ENCODE measurements at places on chromosomes 13 and 19. TPM values are rescaled to one million over a fixed set of nuclear protein-coding genes. Genes with fewer than 3 reads are reported as not detected.

- no peak for DNase-seq
These were observed 114.6 kb upstream of the VSTM2B start for GRCh38 chr19:29411113-29411581.

GRCh38 chr13:83100237-83100636 lies 782.0 kb downstream of the SLITRK1 start:
- no peak for DNase-seq

GRCh38 chr19:15419413-15420025 lies 731 bp upstream of the AKAP8L start:
- no peak for DNase-seq

DNA sequence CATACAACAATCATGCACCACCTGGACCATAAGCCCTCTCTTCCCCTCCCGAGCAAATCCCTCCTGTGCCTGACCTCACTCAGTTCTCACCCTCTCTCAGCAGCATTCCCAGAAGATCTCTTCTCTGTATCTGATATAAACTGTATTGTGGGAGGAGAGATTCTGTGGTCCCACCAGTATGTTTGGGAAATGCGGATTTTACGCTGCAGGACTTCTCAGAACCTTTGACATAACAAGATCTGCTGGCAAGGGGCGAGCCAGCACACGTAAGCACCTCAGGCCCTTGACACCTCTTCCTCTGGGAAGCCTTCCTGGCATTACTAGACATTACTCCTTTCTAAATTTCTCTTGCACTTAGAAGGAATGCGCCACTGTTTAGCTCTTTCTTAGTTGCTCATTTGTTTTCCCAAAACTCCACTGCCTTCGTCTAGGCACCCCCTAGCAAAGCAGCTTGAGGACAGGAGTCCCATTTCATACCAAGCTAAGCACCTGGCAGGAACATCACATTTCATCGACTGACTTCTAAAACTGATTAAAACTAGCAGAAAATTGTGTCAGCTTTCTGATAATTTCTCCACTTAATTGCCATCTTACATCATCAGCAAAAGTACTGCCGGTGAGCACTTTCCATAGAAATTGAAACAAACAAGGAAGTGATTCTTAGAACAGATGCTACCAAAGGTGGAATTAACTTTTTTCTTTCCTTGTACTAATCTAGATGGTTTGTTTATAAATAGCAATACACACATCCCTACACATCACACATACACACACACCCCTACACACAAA lies 63.2 kb downstream of the CCDC70 start:
- no peak for DNase-seq

VSTM2B gene
- total RNA-seq: not detected

- DNase-seq: peak; percentile 74
These were observed 11.1 kb downstream of the TEX101 start for GRCh38 chr19:43425567-43426392.

DNA sequence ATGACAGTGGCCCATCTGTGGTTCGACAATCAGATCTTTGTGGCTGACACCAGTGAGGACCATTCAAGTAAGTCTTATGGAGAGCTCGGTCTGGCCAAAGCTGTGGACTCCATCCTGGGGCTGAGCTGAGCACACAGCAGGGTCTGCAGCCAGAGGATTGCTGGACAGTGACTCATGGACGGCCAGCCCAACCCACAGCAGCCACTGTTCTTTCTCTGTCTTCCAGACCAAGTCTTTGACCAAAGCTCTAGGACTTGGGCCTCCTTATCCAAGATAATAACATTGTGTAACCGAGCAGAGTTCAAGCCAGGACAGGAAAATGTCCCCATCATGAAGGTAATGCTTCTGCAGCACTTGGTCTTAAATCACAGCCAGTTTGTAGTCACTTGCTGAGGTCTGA lies 12.4 kb downstream of the ATP12A start:
- no peak for DNase-seq

DNA sequence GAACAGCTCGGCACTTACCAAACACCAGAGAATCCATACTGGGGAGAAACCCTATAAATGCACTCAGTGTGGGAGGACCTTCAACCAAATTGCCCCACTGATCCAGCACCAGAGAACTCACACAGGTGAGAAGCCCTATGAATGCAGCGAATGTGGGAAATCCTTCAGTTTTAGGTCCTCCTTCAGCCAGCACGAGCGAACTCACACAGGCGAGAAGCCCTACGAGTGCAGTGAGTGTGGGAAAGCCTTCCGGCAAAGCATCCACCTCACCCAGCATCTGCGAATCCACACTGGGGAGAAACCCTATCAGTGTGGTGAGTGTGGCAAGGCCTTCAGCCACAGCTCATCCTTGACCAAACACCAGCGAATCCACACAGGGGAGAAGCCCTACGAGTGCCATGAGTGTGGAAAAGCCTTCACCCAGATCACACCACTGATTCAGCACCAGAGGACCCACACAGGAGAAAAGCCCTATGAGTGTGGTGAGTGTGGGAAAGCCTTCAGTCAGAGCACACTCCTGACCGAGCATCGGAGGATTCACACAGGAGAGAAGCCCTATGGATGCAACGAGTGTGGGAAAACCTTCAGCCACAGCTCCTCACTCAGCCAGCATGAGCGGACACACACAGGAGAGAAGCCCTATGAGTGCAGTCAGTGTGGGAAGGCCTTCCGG lies 8.3 kb downstream of the ZNF135 start:
- no peak for DNase-seq

PLIN5 gene
- 0.86 TPM for total RNA-seq

CEACAM8 gene
- not detected for total RNA-seq

- no peak for DNase-seq
These were observed 71.3 kb upstream of the POSTN start for GRCh38 chr13:37669845-37670244.

B9D2 gene
- total RNA-seq: 26.9 TPM

- DNase-seq: peak; percentile 41
These were observed 12.2 kb downstream of the CIC start for GRCh38 chr19:42281146-42281826.

DNA sequence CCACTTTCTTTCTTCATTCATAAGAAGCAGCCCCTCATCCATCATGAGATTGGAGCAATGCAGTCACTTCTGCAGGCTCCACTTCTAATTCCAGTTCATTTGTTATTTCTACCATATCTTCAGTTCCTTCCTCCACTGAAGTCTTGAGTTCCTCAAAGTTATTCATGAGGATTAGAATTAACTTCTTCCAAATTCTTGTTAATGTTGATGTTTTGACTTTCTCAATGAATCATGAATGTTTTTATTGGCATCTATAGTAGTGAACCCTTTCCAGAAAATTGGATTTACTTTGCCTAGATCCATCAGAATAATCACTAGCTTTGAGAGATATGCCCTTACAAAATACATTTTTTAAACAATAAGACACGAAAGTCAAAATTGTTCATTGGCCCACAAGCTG lies 2567.7 kb upstream of the PCDH20 start:
- no peak for DNase-seq

LILRA2 gene
- not detected for total RNA-seq

- DNase-seq: no peak
These were observed 14.1 kb upstream of the CCNA1 start for GRCh38 chr13:36418022-36418805.

- DNase-seq: no peak
These were observed 104.5 kb downstream of the PIBF1 start for GRCh38 chr13:72886272-72887067.

PTH2 gene
- not detected for total RNA-seq

KLK11 gene
- total RNA-seq: 138 TPM

- no peak for DNase-seq
These were observed 53.3 kb downstream of the RNF6 start for GRCh38 chr13:26168835-26169234.

DNA sequence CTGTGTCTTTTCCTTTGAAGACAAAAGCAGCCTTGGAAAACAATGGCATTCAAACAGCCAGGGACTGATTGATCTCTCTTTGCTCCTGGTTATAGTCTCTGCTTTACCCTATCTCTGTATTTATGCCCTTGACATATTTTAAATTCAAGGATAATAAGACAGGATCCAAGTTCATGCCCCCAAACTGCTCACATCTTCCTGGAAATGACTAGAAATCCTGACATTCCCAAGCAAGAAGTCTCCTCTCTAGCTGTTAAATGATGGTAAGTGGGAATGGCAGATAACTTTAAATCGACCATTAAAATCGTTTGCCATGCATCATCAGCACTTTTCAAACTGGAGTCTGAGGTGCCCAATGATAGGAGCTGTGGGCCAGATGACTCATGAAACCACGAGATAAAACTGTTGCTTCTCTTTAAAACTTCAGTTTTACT lies 435.6 kb downstream of the FOXO1 start:
- DNase-seq: no peak

- DNase-seq: no peak
These were observed 41.4 kb downstream of the DEDD2 start for GRCh38 chr19:42175952-42176648.

TMTC4 gene
- total RNA-seq: 23.3 TPM

DNA sequence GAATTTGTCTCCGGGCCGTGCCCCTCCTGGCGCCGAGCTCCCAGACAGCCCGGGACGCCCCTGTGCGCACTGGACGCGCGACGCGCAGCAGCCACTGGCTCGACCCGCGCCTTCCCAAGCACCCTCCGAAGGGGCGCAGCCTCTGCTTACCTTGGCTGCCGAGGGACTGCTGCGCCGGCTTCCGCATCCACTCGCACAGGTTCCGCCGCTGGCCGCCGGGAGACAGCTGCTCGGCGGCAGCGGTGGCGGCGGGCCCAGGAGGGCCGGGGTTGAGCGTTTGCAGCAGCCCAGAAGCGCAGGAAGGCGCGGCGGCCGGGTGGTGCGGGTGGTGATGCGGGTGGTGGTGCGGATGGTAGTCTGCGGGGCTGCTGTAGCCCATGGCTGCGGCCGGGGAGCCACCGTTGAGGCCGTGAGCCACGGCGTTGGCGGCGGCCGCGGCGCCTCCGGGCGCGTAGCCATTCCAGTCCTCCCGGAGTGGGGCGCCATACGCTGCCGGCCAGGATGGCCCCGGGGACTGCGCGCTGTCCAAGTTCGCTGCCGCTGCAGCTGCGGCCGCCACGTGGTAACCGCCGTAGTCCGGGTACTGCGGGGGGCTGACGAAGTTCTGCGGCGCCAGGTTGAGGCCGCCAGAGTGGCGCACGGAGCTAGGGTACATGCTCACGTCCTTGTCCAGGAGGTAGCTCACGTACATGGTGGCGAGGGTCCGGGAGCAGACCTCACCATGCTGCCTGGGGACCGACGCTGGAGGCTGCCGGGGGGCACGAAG lies 616 bp downstream of the CDX2 start:
- peak; percentile 40 for DNase-seq

GRCh38 chr13:33798023-33798422 lies 19.9 kb upstream of the RFC3 start:
- no peak for DNase-seq

- peak; percentile 10 for DNase-seq
These were observed 211.3 kb upstream of the RFC3 start for GRCh38 chr13:33606692-33607091.

CEBPG gene
- total RNA-seq: 35.9 TPM

GRCh38 chr19:39412100-39412866 lies at the start of gene PLEKHG2:
Gene PLEKHG2 (plus strand): TSS chr19:39412669. CDS start chr19:39414087, 1,418 bp downstream.
- DNase-seq: peak; percentile 100

DNA sequence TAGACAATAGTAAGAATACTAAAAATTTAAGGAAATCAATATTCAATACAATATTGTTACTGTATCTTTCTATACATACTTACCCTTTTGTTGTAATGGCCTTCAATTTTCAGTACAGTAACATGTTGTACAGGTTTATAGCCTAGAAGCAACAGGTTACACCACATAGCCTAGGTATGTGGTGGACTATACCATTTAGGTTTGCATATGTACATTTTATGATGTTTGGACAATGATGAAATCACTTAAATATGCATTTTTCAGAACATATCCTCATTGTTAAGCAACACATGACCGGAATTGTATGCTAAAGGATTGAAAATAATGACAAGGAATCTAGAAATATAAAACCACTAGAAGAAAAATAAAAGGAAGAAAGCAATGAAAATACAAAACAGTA lies 611.4 kb downstream of the DACH1 start:
- peak; percentile 37 for DNase-seq

DNA sequence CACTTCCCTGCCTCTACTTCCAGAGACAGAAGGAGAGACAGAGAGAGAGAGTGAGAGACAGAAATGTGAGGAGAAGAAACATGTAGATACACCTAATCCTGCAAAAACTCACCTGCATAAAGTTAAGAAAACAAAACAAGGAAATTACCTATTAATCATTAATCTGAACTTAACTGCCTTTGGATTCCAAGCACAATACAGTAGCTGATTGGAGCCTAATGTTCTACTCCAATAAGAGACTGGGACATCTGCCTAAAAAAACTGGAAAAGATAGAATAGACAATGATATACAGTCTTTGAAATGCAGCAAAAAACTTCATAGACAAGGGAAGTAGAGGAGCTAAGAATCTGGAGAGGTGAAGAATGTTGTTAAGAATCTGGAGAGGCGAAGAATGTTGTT lies 910.2 kb upstream of the SLC10A2 start:
- DNase-seq: peak; percentile 66

HMGB1 gene
- 669 TPM for total RNA-seq

GRCh38 chr19:41264581-41265394 lies 616 bp downstream of the HNRNPUL1 start:
- peak; percentile 84 for DNase-seq

GRCh38 chr19:7665076-7665475 lies 3.8 kb upstream of the RETN start:
- DNase-seq: no peak

ELF1 gene
- 46.5 TPM for total RNA-seq

CATSPERD gene
- not detected for total RNA-seq

ZNF554 gene
- total RNA-seq: 1.2 TPM

TPTE2 gene
- total RNA-seq: not detected

- no peak for DNase-seq
These were observed 16.6 kb upstream of the NPAS1 start for GRCh38 chr19:47002853-47003610.

CEACAM21 gene
- not detected for total RNA-seq

DNA sequence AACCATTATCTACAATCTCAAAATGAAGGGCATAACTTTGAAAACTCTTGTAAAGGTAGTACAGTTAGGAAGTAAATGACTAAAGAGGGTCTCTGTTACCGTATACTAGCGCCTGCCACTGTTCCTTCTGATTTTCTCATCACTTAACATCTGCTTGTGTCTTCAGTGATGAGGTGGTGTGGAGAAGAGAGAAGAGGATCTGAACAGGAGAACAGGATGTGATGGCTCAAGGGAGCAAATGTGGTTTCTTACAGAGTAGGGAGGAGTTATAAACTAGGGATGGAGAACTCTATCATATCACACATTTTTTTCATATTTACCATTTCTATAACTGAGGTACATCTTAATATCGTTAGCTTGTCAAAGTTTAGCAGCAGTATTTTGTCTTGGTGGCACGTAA lies 1.1 kb downstream of the KCTD4 start:
- no peak for DNase-seq

PSG1 gene
- not detected for total RNA-seq

Data from HT-29 (cell line).